Uterus (tissue), 4 donors: ENCODE measurements at places on chromosomes 5 and 9. TPM values are rescaled to one million over a fixed set of nuclear protein-coding genes. Genes with fewer than 3 reads are reported as not detected.

DNA sequence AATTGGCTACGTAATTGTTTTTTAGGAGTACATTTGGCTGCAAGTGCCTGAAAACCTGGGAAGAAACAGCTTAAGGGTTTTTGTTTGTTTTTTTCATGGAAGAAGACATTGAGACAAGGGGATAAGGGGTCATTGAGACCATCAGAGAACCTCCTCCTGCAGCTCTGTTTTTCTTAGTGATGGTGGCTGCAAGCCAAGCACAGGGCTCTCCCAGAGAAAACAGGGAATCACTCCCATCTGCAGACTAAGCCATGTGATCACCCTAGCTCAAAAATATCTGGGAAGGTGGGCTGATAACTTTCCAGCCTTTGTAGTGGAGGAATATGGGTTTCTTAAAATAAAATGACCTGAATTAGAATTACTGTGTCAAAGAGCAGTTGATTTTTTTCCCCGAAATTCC is 25.1 kb downstream of the PALM2AKAP2 start:
- DNase-seq = peak; percentile 47

GRCh38 chr5:43104057-43104456 is 16.7 kb upstream of the ZNF131 start:
- no peak for DNase-seq

FOXD4 gene
- 0.85 TPM for total RNA-seq

PDCD1LG2 gene
- 0.83 TPM for total RNA-seq
